ENCODE measurements at places on chromosomes 2 and 18. TPM values are rescaled to one million over a fixed set of nuclear protein-coding genes. Genes with fewer than 3 reads are reported as not detected.

DNA sequence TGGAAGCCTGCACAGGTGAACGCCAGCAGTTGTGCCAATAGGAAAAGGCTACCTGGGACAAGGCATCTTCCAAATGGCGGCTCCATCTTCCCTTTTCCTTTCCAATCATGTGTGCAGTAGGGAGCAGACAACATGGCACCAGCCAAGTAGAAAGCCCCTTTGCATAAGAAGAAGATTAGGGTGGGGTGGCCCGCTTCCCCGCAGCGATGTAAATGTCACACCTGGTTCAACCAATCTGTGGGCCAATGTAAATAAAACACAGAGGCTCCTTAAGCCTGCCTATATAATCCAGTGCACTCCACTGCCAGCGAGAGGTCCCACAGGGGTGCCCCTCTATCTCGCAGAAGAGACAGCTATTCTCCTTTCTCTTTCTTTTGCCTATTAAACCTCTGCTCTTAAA, 468.4 kb upstream of the CRIM1 start:
- no peak for DNase-seq

DNA sequence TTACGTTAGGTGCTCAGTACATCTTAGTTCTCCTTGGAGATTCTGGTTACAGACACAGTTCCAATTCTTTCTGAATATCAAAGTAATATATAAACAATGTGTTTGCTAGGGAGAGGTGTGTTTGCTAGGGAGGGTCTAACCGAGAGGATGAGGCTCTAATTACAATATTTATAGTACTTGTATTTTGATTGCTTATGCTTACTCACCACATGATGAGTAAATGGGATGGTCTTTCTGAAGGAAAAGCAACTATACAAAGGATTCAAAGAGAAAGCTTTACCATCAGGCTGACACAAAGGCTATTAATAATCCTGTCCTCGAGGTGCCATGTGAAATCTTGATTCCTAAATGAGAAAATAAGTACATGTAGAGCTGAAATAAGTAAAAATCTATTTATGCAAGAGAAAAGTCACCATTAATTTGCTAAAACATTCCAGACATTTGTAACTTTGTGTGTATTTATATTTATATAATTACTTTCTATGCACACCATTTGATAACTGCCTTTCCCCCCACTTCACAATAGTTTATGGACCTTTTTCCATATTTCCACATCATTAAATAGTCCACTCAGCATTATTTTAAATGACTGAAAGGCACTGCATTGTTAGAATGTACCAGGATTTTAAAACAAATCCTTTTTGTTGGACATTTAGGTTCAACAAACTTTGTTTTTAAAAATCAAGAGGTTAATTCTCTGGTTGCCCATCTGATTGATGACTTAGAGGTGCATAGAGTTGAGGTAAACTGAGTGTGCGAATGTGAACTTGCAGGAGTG, 94.5 kb upstream of the FN1 start:
- DNase-seq, result no peak

Gene POTEJ
- 0.04 TPM for total RNA-seq

GRCh38 chr2:119012345-119013301, 70.6 kb downstream of the MARCO start:
- DNase-seq, result no peak

Gene SCTR
- total RNA-seq, result not detected

DNA sequence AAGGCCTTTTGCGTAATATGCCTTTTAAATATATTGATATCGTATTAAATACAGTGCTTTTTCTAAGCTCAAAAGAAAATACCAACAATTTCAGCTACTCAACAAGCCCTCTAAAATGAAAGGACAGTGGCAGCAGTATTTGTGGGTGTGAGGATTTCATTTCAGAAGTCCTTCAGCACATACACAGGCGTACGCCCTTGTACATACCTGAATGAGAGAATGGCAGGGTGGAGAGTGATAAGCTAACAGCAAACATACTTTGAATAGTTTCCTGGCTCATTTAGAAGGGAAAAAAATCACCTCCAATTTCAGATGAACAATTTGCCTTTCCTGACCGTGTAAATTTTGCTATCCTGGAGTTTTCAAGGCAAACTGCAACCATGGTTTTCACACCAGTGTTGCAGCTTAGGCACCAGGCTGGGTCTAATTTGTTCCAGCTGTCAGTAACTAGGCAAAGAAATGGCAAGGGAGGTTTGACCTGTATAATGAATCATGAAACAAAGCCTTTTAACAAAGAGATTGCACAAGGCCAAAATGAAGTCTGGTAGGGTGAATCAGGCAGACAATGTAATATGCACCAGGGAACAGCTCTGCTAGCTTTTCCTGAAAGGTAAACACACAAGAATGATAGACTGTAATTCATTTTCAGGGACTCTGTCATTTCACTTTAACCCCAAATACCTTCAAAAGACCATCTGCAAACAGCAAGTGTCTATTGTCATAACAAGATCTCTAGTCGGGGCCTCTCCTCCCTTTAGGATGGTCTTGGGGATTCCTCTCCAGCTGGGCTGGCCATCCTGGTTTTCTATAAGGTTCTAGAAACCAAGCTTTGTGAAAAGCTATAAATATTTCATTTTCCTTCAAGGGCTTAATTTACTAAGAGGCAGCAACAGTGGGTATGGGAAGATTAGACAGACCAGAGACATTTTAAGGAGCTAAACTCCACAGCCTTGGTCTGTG, 11.5 kb downstream of the ANKRD29 start:
- peak; percentile 66 for DNase-seq

Gene TXNDC2
- not detected for total RNA-seq

GRCh38 chr2:54723131-54723995, at the start of gene EML6:
Gene EML6, plus strand, starts transcription at chr2:54723662. Its CDS starts 1,400 bp downstream, at chr2:54725062.
- DNase-seq, result peak; percentile 99

- DNase-seq, result no peak
Measured at GRCh38 chr2:198321522-198322088, 517.2 kb downstream of the PLCL1 start.

DNA sequence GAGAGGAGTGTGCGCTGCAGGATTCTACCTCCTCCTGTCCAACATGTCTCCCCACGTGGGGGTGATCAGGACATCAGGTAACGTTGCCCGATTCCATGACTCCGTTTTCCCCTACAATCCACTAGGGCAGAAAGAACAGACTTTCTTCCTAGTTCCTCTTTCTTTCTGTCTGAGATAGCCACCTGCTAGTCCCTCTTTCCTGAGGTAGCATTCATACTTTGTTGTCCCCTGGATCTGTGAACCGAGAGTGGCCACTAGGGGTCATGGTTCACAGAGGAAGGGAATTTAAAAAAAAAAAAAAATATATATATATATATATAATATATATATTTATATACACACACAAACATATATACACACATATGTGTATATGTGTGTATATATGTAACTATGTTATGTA, 210.0 kb upstream of the ZNF521 start:
- peak; percentile 12 for DNase-seq

Gene AQP12A
- not detected for total RNA-seq

Gene MOGAT1
- 4.3 TPM for total RNA-seq

- no peak for DNase-seq
Measured at GRCh38 chr2:102061962-102062795, 70.4 kb downstream of the IL1R2 start.

Gene CCDC121
- total RNA-seq, result 3.8 TPM

Gene SLC35F6
- 21.2 TPM for total RNA-seq

DNA sequence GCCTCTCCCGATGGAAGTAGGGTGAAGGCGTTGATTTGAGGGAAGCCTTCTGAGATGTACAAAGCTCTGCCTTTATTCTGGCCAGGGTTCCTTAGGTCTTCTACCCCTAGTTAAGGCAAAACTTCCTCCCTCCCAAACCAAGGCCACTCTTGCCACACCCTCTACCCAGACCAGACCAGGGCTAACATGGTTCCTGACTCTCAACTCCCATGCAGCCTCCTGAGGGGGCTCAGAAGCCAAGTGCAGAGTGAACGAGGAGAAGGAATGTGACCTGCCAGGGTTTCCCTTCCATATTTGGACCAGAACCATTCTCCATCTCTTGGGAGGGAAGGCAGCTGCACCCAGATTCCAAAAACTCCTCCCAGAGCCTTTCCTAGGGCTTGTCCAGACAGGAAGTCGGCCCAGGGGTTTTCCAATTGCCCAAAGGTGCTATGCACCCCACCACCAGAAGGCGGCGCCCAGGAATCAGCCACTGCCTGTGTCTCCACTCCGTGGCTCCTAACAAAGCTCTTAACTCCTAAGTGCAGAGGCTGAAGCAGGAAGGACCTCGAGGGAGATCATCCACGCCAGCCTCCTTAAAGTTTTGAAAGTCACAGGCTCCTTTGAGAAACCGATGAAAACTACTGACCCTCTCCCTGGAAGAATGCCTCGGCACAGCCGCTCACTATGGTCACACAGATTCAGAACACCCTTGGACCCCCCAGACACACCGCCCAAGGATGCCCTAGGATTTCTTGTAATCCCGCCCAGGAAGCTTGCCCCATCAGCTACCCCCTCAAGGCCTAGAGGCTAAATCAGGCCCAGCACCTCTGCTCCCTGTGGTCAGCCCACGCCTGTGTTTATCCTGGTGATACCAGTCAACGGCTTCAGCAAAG, 157.8 kb downstream of the SMAD2 start:
- peak; percentile 29 for DNase-seq

Gene DTNB
- 13.7 TPM for total RNA-seq

GRCh38 chr18:56307354-56308170, 330.8 kb downstream of the TXNL1 start:
- DNase-seq, result no peak

DNA sequence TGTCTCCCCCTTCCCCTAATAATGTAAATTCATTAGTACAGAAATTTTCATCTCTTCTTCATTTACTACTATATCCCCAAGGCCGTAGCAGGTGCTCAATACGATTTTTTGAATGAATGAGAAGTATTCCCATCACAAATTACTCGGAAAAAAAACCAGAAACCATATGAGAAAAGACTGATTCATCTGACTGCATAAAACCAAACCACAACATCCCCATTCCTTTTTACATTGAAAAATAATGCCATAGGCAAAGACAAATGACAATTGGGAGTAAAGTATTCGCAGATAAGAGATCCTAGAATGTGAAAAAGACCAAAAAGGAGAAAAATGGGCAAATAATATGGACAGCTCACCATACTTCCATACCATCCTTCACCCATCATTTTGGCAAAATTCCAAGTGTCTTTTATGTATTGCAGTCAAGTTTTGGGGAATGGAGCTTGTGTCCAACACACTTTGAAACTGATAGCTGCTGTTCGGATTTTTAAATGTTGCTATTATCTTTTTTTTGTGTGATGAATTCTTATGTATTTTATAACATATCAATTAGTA, 1.5 kb downstream of the ZC3H8 start:
- DNase-seq, result no peak

- DNase-seq, result no peak
Measured at GRCh38 chr2:147684903-147685302, 159.9 kb upstream of the ACVR2A start.

- DNase-seq, result no peak
Measured at GRCh38 chr2:64919261-64919660, 69.9 kb upstream of the SLC1A4 start.
